ENCODE measurements at places on chromosomes 11 and 22.

DNA sequence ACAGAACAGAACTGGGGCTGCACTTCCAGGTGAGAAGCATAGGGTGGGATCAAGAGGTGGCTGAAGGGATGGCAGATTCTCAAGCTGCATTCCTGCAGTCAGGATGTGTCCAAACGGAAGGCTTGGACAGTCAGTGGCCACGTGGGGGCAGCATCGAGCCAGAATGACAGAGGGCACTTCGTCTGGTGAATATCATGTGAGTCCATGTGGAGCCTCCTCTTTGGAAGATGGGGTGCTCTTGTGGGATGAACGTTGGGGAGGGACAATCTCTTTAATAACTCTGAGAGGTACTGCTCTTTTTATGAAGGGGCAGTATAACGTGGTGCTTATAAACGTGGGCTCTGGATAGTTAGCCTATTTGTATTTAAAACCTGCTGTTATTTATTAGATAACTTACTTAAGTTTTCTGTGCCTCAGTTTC is 154.9 kb upstream of the NAV2 start:
- peak; percentile 34 for DNase-seq

- DNase-seq, result no peak
Measured at GRCh38 chr22:41974691-41975290, 5.5 kb downstream of the SEPTIN3 start.

GRCh38 chr11:95991545-95991944 is 67.6 kb upstream of the MTMR2 start:
- no peak for DNase-seq

DNA sequence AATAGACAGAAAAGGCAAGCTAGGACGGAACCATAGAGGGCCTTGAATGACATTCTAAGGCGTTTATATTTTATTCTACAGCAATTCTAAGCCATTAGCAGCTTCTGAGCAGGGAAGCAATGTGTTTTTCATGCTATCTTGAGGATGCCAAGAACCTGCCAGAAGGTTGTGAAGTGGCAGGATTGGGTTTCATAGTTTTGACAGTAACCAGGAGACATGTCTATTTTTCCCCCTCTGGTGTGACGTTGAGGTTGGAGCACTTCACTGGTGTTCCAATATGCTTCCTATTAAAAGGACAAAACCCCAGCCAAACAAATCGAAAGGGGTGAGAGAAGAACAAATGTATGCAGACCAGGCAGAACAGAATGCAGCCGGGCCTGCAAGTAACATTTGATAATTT is 148.2 kb downstream of the SPATA19 start:
- DNase-seq, result no peak

GRCh38 chr11:72836111-72836510 is 21.9 kb downstream of the ATG16L2 start:
- no peak for DNase-seq
